ENCODE measurements at places on chromosomes 3 and 15.

GRCh38 chr3:140736863-140737460, 59.1 kb downstream of the TRIM42 start:
- DNase-seq, result peak; percentile 10

DNA sequence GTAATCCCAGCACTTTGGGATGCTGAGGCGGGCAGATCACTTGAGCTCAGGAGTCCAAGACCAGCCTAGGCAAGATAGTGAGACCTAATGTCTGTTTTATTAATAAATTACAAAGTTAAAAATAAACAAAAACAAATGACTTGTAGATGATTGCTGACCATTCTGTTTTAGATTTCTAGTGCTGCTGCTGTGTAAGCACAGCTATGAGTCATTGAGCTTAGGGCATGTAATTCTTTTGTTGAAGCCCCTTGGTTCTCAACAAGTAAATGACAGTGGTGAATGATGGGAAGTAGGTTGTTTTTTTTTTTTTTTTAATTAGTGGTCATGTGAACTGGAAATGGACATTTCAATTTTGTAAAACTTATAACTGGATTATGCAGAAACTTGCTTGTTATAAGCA, 63.3 kb downstream of the LEO1 start:
- DNase-seq, result no peak

DNA sequence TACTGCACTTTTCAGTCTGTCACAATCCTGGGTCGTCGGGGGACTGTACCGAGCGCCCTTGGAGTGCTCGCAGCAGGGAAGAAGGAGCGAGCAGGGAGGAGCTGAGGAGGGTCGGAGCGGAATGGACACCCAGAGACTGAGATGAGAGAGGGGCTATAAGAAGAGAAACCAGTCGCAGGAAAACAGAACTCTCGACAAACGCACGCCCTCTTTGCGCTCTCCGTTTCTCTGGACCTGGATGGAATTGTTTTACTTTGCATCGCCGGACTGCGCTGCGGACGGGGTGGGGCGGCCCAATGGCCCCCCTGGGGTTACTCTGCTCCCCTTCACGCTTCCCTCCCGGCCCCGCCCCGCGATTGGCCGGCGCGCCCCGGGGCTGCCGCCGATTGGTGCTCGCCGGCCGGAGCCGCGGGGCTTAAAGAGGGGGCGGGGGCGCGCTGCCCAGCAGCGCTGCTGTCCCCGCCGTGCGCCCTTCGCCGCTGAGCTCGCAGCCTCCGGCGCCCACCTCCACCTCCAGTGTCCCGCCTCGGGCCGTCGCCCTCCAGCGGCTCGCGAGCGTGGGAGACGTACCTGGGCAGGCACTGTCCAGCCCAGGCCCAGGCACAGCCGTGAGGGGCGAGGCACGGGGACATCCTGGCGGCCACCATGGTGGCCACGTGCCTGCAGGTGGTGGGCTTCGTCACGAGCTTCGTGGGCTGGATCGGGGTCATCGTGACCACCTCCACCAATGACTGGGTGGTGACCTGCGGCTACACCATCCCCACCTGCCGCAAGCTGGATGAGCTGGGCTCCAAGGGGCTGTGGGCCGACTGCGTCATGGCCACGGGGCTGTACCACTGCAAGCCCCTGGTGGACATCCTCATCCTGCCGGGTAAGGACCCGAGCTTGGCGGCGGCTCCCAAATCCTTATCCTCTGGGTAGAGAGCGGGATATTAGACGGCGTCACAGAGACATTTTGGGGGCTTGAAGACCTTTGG, at the start of gene CLDN11:
Gene CLDN11, plus strand, starts transcription at position 447 of the 977 bp plus-strand sequence. Its CDS starts 199 bp downstream, at position 646.
- no peak for DNase-seq

- DNase-seq, result no peak
Observed at GRCh38 chr3:106263011-106263410, 394.2 kb upstream of the CBLB start.

DNA sequence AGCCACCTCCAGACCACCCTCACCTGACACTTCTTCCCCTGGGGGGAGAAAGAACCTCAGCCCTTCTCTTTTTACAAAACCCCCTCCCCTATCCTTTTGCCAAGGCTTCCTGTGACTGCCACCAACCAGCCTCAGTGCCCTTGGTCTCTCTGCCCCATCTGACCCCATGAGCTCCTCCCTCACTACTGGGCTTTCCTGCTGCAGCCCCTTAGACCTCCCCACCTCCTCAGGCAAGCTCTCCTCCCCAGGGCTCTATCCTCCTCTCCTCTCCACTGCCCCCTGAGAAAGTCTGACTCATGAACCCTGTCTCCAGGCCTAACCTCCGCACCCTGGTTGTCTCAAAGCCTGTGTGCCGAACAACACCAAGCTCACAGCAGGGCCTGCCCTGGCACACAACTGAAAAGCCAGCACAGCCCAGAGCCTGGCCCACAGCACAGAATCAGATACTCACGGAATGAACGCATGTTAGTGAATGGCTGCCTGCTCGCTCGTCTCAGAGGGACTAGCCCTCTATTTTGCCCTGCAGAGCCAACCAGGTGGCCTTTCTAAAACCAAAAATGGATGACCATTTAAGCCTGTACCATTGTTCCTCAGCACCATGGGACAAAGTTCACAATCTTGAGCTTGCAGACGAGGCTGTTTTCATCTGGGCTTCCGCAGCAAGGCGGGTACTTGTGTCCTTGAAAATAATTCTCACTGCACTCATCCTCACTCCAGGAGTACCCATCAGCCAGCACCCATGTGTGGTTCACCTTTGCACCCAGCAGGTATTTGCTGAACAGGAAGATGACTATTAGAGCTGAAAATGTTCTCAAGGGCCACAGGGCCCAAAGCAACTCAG, 1.7 kb downstream of the CHDH start:
- DNase-seq, result no peak

DNA sequence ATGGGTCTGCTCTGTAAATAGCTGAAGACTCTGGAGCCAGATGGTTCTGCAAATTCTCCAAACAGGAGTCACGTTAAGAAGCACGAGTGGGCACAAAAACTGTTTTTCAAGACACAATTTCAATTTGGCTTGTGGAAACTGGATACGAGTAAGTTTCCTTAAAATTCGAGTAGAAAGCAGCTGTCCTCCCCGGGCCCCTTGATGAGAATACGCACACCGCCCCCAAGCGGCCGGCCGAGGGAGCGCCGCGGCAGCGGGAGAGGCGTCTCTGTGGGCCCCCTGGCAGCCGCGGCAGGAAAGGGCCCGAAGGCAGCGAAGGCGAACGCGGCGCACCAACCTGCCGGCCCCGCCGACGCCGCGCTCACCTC, 778 bp upstream of the THBS1 start:
- peak; percentile 91 for DNase-seq

GRCh38 chr3:158308236-158308928, 198.5 kb downstream of the RSRC1 start:
- no peak for DNase-seq

GRCh38 chr3:172218350-172219323, 179.3 kb downstream of the FNDC3B start:
- no peak for DNase-seq

GRCh38 chr15:81026836-81027599, 26.3 kb downstream of the TLNRD1 start:
- DNase-seq, result no peak

DNA sequence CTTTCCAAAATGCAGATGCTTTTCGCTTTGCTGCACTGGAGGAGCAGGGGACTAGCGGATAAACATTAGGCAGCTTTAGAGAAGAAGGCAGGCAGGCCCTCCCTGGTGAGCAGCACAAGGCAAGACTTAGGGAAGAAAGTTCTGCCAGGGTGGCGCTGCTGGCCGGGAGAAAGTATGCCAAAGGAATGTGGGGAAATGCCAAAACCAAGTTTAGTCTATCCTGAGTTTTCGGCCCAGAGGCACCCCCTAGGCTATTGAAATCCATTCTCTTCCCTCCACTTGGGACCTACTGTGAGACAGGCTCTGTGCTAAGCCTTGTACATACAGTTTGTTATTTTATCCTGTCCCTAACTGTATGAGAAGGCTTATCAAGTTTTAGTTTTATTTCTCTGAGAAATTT, 9.2 kb downstream of the SHC4 start:
- DNase-seq, result no peak

DNA sequence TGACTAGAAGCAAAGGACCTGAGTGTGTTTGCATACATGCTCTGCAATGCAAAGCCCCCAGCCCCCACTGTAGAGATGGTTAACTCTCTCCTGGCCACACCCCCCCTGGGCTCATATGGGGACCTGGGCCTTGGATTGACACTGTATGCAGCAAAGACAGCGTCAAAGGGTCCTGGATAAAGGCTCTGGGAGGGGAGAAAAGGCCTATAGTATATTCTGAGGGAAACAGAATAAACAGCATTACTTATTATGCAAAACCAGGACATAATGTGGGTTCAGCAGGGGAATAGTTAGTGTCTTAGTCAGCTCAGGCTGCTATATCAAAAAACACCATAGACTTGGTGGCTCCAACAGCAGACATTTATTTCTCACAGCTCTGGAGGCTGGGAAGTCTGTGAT, 158.7 kb downstream of the APBA2 start:
- no peak for DNase-seq

DNA sequence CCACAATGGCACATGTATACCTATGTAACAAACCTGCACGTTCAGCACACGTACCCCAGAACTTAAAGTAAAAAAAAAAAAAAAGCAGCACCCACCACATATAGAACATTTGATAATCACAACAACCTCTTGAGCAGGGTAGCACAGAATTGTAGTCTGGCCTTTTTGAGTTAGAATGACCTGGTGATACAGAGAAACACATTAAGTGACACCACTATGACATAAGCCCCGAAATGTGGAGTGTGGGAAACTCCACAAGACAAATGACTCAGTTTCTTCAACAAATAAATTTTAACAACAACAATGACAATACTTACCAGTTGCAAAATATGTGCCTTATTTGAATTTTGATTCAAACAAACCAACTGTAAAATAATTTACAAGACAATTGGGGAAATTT, 46.4 kb downstream of the DRD3 start:
- DNase-seq, result no peak

- peak; percentile 59 for DNase-seq
Observed at GRCh38 chr3:194084284-194084683, 51.7 kb upstream of the HES1 start.

GRCh38 chr15:68816795-68817303, 3.8 kb downstream of the ANP32A start:
- DNase-seq, result peak; percentile 31

GRCh38 chr3:150945226-150946032, 27.1 kb downstream of the CLRN1 start:
- no peak for DNase-seq

- no peak for DNase-seq
Observed at GRCh38 chr15:33655488-33655887, 312.8 kb upstream of the CHRM5 start.

DNA sequence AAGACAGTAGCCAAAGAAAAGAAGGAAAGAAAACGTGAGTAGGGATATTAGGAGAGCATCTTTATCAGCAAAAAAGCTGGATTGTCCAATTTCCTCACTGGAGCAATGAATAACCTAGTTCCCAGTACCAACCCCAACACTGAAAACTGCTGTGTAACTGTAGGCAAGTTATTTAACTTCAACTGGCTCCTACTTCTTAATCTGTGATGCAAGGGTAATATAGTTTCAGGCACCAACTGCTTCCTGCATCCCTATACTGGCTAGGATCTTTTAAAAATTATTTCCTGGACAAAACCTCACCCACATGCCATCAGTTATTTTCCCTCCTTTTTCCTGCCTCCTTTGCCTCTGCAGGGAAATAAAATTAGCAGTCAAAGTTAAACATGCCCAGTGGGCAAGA, 59.6 kb downstream of the ZBTB20 start:
- DNase-seq, result no peak

GRCh38 chr3:101194392-101194791, 126.0 kb downstream of the IMPG2 start:
- DNase-seq, result no peak

- DNase-seq, result no peak
Observed at GRCh38 chr3:165753560-165753959, 83.7 kb downstream of the BCHE start.

GRCh38 chr3:151558661-151559060, 97.8 kb upstream of the IGSF10 start:
- DNase-seq, result no peak

DNA sequence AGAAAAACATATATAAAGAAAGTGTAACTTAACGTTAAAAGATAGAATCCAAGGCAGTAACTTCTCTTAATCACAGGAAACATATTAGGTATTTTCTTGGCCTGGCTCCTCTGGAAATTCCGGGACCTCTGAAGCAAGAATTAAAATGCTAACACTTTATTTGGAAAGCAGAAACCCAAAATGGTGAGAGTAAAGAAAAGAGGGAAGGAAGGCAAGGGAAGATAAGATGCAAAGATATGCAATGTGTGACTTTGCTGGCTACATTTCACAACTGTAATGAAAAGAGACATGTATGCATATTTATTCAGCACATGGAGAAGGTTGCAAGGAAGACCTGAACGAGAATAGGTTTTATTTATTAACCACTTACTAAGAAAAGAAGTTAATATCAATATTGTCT, 372.5 kb downstream of the TBL1XR1 start:
- DNase-seq, result no peak

GRCh38 chr3:172078244-172078643, 38.9 kb downstream of the FNDC3B start:
- DNase-seq, result no peak

- DNase-seq, result peak; percentile 90
Observed at GRCh38 chr3:183555541-183556081, at the start of gene KLHL6. KLHL6 (minus strand) TSS chr3:183555706; CDS start chr3:183555653, 53 bp downstream.

DNA sequence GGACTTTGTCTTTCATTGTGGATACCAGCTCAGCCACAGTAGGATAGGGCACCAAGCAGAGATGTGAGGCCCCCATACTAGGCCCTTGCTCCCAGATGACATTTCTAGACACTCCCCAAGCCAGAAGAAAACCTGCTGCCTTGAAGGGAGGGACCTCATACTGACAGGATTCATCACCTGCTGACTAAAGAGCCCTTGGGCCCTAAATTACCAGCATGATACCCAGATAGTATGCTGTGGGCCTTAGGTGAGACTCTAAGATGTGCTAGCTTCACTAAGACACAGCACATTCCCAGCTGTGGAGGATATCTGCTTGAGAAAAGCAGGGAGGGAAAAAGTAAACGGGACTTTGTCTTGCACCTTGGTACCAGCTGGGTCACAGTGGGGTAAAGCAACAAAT, 324.0 kb downstream of the TBL1XR1 start:
- no peak for DNase-seq

DNA sequence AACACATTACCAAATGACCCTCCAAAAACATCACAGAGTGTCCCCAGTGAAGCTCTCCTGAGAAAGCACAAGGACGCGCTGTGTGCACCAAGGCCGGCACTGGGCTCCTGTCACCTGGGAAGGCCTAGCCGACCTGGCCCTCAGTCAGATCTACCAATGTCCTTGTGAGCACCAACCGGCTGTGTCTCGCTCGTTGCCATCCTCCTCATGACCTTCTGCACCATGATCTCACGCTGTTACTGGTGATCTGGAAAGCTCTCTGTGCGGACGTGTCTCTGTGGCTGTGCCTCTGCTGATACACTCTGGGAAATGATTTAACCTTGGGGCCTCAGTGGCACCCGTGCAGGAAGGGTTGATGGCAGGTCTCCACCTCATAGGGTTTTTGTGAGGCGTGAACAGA, 24.2 kb downstream of the ZXDC start:
- no peak for DNase-seq

- DNase-seq, result no peak
Observed at GRCh38 chr3:194857469-194858113, 171.9 kb downstream of the FAM43A start.

GRCh38 chr3:173008978-173009377, 132.1 kb downstream of the SPATA16 start:
- DNase-seq, result no peak

- DNase-seq, result no peak
Observed at GRCh38 chr3:177713928-177714900, 516.9 kb upstream of the TBL1XR1 start.
